CD4-positive, alpha-beta T cell treated with Interleukin-17A for 4 hours (primary cell): ENCODE measurements at places on chromosomes 1 and 21.

DNA sequence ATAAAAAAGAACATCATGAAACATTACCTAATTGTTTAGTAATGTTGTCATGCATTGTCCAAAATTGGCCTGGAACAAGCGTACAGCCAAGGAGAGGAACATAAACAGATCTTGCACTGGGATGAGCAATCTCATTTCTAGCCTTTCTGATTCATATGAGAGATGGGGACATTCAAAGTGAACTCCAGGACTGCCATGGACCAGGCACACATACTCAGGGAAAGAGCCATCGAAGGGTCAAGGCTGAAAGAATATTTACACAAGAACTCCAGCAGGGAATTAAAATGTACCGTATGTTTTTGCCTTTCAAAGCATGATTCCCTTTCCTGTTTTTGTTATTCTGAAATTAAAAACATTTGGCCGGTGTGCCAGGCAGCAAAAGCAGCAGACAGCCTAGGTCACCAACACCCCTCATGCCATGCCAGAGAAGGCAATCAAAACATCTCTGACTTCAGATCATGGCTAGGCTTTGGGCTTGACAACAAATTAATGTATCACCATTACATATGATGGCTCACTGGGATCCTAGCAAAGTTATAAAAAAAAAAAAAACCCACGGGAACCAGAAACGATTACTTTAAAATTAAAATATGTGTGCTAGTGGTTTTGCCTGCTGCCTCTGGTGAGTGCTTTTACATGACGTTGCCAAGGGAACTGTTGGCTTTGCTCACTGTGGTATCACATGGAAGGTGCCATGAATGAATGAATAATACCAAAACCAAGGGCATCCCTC lies 159.8 kb downstream of the TGFBR3 start:
- no peak for DNase-seq

DNA sequence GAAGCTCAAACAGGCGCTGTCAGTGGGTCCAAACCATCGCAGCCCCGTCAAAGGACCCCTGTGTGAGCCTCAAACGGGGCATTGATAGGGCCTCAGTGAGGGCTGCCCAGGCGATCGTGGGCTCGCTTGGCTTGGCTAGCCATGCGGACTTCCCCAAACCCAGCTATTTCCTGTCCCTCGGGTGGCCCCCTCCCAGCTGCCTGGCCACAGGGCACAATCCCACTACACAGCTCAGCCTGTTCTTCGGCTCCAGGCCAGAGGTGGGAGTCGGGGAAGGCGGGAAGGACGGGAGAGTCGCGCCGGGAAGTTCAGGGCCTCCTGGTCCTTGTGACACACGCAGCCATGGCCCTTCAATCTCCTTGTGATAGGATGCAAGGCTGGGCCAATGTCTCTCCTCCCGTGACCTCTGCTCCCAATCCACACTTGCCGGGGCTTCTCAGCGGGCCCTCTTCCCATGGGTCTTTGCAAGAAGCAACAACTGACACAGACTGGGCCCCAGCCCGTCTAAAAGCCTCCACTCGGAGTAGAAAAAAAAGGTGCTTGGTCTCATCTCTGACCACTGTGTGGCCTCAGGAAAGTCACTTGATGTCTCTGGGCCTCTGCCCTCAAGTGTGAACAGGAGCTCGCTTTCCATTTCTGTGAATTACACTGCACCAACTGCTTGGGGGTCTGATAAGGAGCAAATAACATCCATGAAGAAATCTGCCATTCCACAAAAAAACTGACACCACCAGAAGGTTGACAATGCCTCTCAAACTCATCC lies 7.1 kb upstream of the MATN1 start:
- DNase-seq = no peak

DNA sequence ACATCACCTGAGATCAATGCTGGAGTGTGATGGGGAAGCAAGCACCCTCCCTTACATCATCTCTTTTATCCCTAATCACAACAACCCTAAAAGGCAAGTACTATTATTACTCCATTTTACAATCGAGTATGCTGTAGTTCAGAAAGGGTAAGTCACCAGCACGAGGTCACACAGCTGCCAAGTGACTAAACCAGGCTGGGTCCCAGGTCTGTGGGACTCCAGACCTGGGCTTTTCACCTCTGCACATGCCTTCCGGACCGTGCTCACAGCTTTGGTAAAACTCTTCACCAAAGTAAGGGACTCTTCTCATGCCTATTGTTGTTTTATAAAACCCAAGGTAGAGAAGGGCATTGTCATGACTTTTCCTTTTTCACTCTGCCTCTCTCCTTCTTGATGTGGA lies 130.9 kb downstream of the DMRTB1 start:
- no peak for DNase-seq

DNA sequence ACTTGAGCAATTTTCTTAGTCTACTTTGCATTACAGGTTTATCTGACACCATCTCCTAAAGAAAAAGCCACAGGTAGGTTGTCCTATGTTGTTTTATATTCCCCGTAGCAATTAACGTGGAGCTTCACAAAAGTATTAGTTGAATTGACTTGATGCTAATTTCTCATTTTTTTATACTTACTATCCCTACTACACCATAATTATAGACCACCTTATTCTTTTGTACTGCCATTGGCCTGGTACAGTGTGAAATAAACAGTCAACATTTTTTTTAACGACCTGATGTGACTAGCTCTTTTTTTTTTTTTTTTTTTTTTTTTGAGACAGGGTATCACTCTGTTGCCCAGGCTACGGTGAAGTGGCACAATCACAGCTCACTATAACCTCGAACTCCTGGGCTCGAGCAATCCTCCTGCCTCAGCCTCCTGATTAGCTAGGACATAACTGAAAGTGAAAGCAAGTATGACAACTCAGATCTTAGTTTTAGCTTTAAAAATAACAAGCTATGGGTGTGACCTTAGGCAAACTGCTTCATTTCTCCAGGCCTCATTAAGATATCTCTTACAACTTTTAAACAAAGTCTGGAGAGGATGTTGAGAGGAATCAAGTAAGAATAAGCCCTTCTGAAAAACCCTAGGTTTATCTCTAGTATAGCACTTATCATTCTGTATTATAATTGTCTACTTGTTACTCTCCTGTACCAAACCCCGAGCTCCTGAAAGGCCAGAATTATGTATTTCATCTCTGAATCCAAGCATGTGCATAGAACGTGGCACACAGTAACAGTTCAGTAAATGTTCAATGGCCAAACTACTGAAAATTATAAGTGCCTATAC lies 49.5 kb downstream of the LUZP1 start:
- peak; percentile 54 for DNase-seq

DNA sequence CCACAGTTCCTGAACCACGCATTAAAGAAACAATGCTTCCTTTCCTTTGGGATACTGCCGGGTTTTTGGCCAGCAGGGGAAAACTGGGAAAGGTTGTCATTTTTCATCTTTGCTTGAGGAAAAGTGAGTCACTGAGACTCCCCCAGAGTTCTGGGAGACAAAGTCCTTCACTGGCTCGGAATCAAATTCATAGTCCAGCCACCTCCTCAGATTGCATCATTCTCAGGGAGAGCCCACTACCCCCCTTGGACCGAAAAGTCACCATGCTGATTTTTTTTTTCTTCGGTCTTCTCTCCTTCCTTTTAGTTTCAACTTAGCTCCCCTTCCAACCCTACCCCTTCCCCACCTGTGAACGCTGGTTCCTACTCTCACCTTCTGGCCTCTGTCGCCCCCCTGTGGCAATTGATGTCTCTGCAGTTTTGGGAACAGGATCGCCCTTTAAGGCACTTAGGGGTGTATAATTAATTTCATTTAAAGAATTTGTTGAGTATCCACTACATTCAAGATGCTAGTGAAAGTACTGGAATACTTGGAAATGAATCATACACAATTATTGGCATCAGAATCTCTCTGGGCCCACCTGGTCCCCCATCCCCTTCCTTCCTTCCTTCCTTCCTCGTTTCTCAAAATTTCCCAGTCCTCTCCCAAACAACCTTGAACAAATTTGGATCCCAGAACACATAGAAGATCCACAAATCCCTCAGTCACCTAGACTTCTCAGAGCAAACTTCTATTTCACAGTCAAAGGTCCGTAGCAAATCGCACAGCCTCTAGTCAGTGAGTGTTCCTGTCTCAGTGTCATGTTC lies 6.9 kb downstream of the ACKR1 start:
- peak; percentile 40 for DNase-seq

DNA sequence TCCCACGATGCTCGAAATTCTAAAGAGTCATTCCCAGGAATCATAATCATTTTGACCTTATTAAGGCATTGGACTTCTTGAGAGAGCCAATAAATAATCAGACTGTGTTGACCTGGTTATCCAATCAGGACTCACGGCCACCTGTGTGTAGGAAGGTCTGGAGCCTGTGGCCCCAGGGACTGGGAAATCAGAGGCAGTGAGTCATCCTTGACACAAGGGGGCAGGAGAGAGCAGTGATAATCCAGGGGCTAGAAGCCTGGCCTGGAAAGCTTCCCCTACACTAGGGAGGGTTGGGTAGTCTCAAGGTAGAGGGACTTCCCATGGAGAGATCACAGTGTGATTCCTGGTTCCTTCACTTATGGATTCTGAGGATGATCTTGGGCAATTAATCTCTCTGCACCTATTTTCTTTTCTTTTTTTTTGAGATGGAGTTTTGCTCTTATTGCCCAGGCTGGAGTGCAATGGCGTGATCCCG lies 4.7 kb downstream of the MR1 start:
- DNase-seq = peak; percentile 71

DNA sequence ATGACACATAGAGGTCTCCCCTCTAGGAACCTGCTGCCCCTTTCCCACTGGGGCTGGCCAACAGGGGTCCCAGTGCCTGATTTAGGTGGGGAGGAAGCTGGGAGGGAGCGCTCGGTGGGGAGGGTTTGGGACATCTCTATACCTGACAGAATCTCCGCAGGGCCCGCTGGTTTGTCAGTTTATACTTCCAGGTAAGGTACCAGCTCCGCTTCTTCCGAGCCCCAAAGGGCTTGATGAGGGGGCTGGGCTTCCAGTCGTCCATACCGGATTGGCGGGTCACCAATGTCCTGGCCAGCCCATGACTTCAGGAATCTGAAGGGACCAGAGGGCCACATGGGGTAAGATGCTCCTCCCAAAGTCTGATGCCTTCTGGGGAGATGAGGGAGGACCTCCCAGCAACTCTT lies 672 bp downstream of the POMGNT1 start:
- DNase-seq = no peak

GRCh38 chr1:114302821-114303220 lies 149.2 kb upstream of the SYT6 start:
- DNase-seq = no peak

DNA sequence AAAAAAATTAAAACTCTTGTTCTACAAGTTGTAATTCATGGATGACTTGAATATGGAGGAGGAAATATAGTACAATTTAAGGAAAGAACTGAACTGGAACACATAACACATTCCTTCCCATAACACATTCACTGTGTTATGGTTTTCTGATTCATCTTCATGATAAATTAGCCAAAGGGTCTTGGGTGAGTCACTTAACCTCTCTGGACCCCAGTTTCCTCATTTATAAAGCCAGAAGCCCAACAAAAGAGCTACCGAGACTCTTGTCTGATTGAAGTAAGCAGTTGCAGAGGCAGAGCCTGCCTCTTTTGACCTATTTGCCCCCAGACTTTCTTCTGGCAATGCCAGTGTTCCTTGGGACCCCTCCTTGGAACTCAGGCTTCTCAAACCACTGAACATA lies 161.9 kb upstream of the KCTD3 start:
- no peak for DNase-seq

GRCh38 chr1:209390764-209391163 lies 192.8 kb upstream of the CAMK1G start:
- no peak for DNase-seq

- no peak for DNase-seq
Measured at GRCh38 chr1:171948511-171948910, 107.2 kb downstream of the DNM3 start.

GRCh38 chr1:110102081-110102480 lies 10.2 kb upstream of the UBL4B start:
- DNase-seq = no peak

- DNase-seq = no peak
Measured at GRCh38 chr1:245091818-245092637, 62.8 kb upstream of the KIF26B start.

GRCh38 chr1:204152310-204153044 lies 633 bp upstream of the ETNK2 start:
- DNase-seq = no peak
